ENCODE measurements at places on chromosomes 2 and 18. TPM values are rescaled to one million over a fixed set of nuclear protein-coding genes. Genes with fewer than 3 reads are reported as not detected.

DSG1 gene
- total RNA-seq: 0.32 TPM

DNAJC5G gene
- 16.1 TPM for total RNA-seq

NHEJ1 gene
- total RNA-seq: 15.2 TPM

NGEF gene
- 2.0 TPM for total RNA-seq

GAL3ST2 gene
- total RNA-seq: not detected

CRYBA2 gene
- not detected for total RNA-seq

Data from prostate gland (tissue), 2 donors.